ENCODE measurements at places on chromosomes 7 and 10. TPM values are rescaled to one million over a fixed set of nuclear protein-coding genes. Genes with fewer than 3 reads are reported as not detected.

Gene METTL27
- total RNA-seq: 0.74 TPM

Gene COL26A1
- total RNA-seq: not detected

Gene NEUROG3
- not detected for total RNA-seq

Gene OR2A7
- total RNA-seq: 2.1 TPM

Gene TSPAN15
- total RNA-seq: 4.7 TPM

Gene NODAL
- not detected for total RNA-seq

Gene AKR1C4
- total RNA-seq: not detected

Gene CTTNBP2
- not detected for total RNA-seq

Gene HMX3
- not detected for total RNA-seq

Gene ZP3
- total RNA-seq: 1.3 TPM

Data from activated naive CD8-positive, alpha-beta T cell treated with anti-CD3 and anti-CD28 coated beads, Interleukin-2, amount 10 ng/mL, durations not matched to agents 7 days and 5 days (primary cell).